NCI-H2029 treated with DMSO at 0.1 percent for 48 hours (cell line): ENCODE measurements at places on chromosomes 16 and 17.

DNA sequence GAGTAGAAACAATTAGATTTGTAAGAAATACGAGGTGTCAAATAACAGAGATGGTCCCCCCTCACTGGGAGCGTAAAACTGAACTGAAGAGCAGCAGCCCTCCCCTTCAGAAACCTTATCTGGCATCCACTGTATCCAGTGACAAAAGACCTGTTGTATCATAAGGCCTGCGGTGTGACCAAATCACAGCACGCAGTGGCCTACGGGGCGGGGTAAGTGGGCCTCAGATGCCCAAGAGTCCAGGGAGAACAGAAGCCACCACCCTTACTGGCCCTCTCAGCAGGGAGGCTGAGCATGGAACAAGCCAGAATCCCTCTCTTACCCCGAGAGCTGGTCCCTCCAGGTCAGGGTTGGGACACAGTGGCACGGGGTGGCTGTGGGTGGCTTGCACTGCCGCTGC lies 5.5 kb downstream of the JMJD6 start:
- no peak for DNase-seq

GRCh38 chr16:58507195-58507962 lies 7.4 kb downstream of the NDRG4 start:
- no peak for DNase-seq

- DNase-seq: no peak
These were observed 4.5 kb upstream of the PHKG2 start for GRCh38 chr16:30743716-30744115.

- no peak for DNase-seq
These were observed 195.4 kb upstream of the C17orf78 start for GRCh38 chr17:37180376-37180775.

DNA sequence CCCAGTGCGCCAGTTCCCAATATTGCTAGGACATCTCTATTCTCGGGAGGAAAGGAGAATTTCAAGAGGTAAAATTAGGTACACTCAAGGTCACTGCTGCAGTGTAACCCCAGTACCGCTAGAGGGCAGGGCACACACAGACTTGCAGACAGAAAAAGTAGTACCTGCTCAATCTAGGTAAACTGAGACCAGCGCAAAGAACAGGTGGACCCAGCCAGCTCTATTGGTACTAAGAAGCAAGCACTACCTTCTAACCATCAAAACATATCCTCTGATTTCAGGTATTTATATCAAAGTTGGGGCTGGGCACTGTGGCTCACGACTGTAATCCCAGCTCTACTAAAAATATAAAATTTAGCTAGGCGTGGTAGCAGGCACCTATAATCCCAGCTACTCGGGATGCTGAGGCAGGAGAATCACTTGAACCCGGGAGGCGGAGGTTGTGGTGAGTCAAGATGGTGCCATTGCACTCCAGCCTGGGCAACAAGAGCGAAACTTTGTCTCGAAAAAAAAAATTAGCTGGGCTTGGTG lies 3.6 kb upstream of the WDR81 start:
- DNase-seq: peak; percentile 23

- DNase-seq: no peak
These were observed 252.2 kb downstream of the CPPED1 start for GRCh38 chr16:12551530-12551929.

- DNase-seq: no peak
These were observed 1.1 kb upstream of the WBP2 start for GRCh38 chr17:75856062-75856756.
